WTC11 (cell line): ENCODE measurements at places on chromosomes 2 and 18.

GRCh38 chr18:44543387-44543786, 137.3 kb upstream of the SETBP1 start:
- no peak overlapping the region for H3K4me3 ChIP-seq
- H3K27ac ChIP-seq = no peak overlapping the region

DNA sequence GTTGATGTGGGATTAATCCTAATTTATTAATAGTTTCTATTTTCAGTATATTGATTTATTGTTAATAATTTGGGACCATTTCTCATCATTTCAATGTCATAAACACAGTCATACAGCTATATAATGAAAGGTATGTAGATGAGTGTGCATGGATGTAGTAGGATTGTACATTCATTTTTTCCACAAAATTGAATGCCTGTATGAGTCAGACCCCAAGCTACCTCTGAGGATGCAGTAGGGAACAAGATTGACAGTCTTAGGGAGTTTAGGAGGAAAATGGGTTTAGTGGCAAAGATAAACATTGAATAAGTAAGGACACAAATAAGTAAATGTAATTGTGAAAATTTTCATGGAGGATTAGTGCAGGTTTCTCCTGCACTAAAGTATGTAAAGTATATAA, 14.1 kb upstream of the TMEFF2 start:
- no peaks in the 10 kb centered on the region for H3K36me3 ChIP-seq
- H3K4me1 ChIP-seq = no peaks in the 10 kb centered on the region
- H3K27ac ChIP-seq = no peak overlapping the region
- DNase-seq = no peak

- DNase-seq = no peak
- H3K27me3 ChIP-seq = no peaks in the 10 kb centered on the region
- no peaks in the 10 kb centered on the region for H3K36me3 ChIP-seq
- no peak overlapping the region for H3K4me3 ChIP-seq
- peaks cover 27% of the 10 kb centered on the region for H3K4me1 ChIP-seq
- H3K27ac ChIP-seq = no peak overlapping the region
These were observed 250.3 kb downstream of the TTC32 start for GRCh38 chr2:19651466-19651865.

- H3K4me1 ChIP-seq = peaks cover 7% of the 10 kb centered on the region
- peaks cover 32% of the 10 kb centered on the region for H3K27me3 ChIP-seq
- no peak for DNase-seq
- H3K4me3 ChIP-seq = peak overlapping the region; percentile 87
- H3K36me3 ChIP-seq = peaks cover 56% of the 10 kb centered on the region
These were observed 540 bp downstream of the ATP9B start for GRCh38 chr18:79069717-79070151.

GRCh38 chr18:79863161-79864005, 65.6 kb downstream of the KCNG2 start:
- peaks cover 10% of the 10 kb centered on the region for H3K27me3 ChIP-seq
- no peak overlapping the region for H3K27ac ChIP-seq
- H3K4me3 ChIP-seq = no peak overlapping the region
- no peaks in the 10 kb centered on the region for H3K4me1 ChIP-seq
- no peaks in the 10 kb centered on the region for H3K36me3 ChIP-seq

GRCh38 chr18:52451256-52451655, 111.3 kb downstream of the DCC start:
- H3K27ac ChIP-seq = no peak overlapping the region
- no peak for DNase-seq
- 0 out of 2 replicates have a peak, but pooled peaks cover 6% of the 10 kb centered on the region for H3K4me1 ChIP-seq
- peaks cover 10% of the 10 kb centered on the region; the same call in 1 of the 2 replicates for H3K36me3 ChIP-seq

- H3K27me3 ChIP-seq = no peaks in the 10 kb centered on the region; the same call in 1 of the 2 replicates
- H3K4me3 ChIP-seq = no peak overlapping the region
- no peak overlapping the region for H3K27ac ChIP-seq
- H3K36me3 ChIP-seq = no peaks in the 10 kb centered on the region
- no peak for DNase-seq
These were observed 38.2 kb downstream of the EFEMP1 start for GRCh38 chr2:55885127-55885943.

DNA sequence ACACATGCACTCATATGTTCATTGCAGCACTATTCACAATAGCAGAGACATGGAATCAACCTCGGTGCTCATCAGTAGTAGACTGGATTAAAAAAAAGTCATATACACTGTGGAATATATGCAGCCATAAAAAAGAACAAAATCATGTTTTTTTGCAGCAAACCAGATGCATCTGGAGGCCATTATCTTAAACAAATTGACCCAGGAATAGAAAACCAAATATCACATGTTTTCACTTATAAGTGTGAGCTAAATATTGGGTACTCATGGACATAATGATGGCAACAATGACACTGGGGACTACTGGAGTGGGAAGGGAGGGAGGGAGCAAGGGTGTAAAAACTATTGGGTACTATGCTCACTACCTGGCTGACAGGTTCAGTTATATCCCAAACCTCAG, 792.6 kb downstream of the EPHA4 start:
- H3K27me3 ChIP-seq = peaks cover 69% of the 10 kb centered on the region
- peaks cover 23% of the 10 kb centered on the region for H3K4me1 ChIP-seq
- H3K27ac ChIP-seq = no peak overlapping the region

DNA sequence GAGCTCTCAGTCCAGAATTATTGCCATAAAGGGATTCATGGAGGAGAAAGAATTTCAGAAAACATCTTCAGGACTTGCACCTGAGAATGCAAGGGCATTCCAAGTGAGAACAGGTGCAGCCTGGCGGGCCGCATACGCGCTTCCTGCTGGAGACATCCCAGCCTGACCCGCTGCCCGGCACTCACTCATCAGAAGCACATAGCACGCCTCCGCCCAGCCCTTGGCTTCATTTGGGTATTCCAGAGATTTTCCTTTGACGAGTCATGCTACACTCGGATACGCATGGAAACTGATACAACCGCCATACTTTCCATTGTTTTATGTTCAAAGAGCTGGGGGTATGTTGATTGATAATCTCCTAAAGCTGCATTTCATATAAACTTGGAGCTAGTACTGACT, 228.0 kb upstream of the ID2 start:
- no peak for DNase-seq
- H3K27me3 ChIP-seq = no peaks in the 10 kb centered on the region
- H3K27ac ChIP-seq = no peak overlapping the region
- peaks cover 9% of the 10 kb centered on the region for H3K4me1 ChIP-seq
- no peak overlapping the region for H3K4me3 ChIP-seq

GRCh38 chr2:156784020-156784701, 348.0 kb downstream of the GPD2 start:
- no peaks in the 10 kb centered on the region for H3K27me3 ChIP-seq
- H3K4me1 ChIP-seq = peaks cover 2% of the 10 kb centered on the region; the same call in 1 of the 2 replicates
- H3K4me3 ChIP-seq = no peak overlapping the region
- no peak overlapping the region for H3K27ac ChIP-seq

DNA sequence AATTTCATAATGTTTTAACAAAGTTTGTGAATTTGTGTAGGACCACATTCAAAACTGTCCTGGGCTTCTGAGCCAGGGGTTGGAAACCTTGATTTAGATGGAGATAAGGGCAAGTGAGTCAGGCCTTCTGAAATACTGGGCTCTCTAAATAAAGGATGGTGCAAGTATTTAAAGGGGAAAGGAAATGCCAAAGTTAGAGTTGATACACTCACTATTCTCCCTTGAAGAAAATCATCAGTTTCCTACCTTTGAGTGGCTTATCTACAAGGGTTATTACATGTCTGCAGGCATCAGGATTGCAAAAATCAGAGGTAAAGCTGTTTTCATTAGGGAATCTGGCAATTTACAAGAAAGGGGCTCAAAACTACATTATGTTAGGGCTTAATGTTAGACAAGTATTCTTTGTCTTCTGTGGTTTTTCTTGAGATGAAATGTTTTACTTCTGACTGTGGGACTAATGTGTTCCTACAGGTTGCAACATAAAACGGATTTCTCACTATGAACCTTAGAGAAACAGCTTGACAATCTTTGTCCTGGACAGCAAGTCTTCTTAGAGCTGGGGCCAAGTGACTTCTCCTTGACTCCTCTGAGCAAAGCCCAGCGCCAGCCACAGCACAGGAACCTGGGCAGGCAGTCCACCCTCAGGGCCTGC, 31.1 kb downstream of the RNU4ATAC start:
- DNase-seq = no peak
- no peak overlapping the region for H3K4me3 ChIP-seq
- peaks cover 23% of the 10 kb centered on the region for H3K4me1 ChIP-seq
- H3K27me3 ChIP-seq = no peaks in the 10 kb centered on the region
- H3K27ac ChIP-seq = no peak overlapping the region

- no peak overlapping the region for H3K27ac ChIP-seq
- H3K4me3 ChIP-seq = no peak overlapping the region
- H3K27me3 ChIP-seq = no peaks in the 10 kb centered on the region
These were observed 39.6 kb downstream of the HS1BP3 start for GRCh38 chr2:20611077-20611843.

GRCh38 chr18:35172451-35173035, 68.3 kb upstream of the ZNF397 start:
- peak overlapping the region; percentile 6; the same call in 1 of the 2 replicates for H3K27ac ChIP-seq
- H3K4me1 ChIP-seq = peaks cover 23% of the 10 kb centered on the region
- H3K36me3 ChIP-seq = peaks cover 14% of the 10 kb centered on the region
- H3K4me3 ChIP-seq = no peak overlapping the region
